ENCODE measurements at places on chromosomes 12 and 14. TPM values are rescaled to one million over a fixed set of nuclear protein-coding genes. Genes with fewer than 3 reads are reported as not detected.

DNA sequence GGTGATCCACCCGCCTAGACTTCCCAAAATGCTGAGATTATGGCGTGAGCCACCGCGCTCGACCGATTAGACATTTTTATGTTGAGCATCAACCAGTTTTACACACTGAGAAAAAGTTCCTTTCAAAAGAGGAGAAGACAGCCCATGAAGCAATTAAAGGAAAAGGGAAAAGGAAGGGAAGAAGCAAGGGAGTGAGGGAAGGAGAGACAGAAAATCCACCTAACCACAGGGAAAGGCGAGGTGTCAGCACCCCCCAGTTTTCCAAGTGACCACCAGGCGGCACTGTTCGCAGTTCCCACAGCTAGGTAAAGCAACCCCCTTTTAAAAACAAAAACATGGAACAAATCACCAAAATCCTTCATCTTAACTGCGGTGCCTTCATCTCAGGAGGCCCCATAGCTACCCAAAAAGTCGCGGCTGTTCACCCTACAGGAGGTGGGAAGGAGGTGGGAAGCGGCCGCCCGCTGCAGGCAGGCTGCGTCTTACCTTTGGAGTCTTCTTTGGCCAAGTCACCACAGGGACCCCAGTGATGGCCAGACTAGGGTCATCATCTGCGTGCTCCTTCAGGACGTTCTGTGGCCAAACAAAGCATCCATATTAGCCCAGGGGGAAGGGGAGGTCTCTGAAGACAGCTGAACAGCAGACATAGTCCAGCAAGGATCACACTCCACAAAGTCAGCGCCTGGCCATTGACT is 86.6 kb downstream of the KDM2B start:
- peak; percentile 19 for DNase-seq

PRMT5 gene
- 66.0 TPM for total RNA-seq

DNA sequence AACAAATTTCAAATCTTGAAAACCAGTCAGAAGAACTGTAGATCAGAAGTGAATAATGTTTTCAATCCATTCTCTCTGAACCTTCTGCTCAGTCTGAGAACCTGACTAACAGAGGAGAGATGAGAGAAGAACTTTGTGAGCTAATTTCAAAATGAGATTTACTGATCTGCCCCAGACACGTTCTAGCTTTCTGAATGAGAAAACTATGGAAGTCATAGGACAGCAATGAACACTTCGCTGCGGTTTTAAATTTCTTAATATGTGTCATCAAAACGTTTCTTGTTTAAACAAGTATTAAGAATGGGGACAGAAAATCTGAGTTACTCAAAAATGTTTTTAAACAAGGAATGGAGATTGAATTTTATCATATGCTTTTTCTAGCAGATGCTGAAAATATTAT is 66.6 kb upstream of the FAR2 start:
- no peak for DNase-seq

DNA sequence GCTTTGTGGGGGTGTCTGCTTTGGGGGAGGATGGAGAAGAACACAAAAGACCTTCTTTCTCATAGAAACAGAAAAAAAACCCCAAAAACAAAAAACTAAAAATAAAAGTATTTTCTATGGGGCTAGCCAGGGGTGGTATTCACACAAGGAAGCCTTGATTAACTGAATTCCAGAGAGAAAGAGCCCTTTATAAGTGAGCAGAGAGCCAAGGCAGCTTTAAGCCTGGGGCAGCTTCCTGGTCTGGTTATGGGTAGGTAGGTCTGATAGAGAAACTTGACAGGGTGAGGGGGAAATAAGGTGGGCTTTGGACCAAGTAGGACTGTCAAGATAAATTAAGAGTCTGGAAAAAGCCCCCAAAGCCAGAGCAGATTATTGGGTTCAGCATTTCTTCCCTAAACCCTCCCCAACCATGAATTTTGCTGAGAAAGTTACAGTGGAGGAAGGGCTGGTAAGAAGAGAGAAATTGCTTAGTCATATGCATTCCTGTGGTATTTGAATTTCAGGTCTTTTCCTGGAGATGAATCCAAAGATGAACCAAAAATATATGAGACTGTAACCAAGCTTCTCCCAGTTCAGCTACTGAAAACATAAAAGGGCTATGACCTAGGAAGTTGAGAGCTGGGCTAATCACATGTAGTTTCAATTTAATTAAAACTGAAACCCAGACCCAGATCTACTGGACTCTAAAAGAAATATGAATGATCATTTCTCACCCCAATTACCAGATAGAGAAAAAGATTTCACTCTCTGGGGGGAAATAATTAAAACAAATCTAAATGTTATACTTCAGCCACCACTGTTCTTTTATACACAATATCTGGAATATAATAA is 144.8 kb downstream of the TBC1D30 start:
- DNase-seq = peak; percentile 78

GPX2 gene
- total RNA-seq = not detected

- DNase-seq = no peak
Observed at GRCh38 chr12:108697905-108698304, 33.4 kb downstream of the CORO1C start.

GLT8D2 gene
- total RNA-seq = 47.1 TPM

DNA sequence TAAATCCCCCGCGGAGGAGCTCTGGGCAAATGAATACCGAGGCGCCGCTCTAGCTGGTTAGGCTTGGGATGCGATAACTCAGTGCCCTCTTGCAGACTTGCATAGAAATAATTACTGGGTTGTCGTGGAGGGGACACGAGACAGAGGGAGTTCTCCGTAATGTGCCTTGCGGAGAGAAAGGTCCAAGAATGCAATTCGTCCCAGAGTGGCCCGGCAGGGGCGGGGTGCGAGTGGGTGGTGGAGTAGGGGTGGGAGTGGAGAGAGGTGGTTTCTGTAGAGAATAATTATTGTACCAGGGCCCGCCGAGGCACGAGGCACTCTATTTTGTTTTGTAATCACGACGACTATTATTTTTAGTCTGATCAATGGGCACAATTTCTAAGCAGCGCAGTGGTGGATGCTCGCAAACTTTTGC is 2.5 kb upstream of the TBX5 start:
- no peak for DNase-seq

GRCh38 chr12:70486588-70486987 is 120.5 kb downstream of the KCNMB4 start:
- DNase-seq = no peak

MMP17 gene
- total RNA-seq = 33.1 TPM

- DNase-seq = no peak
Observed at GRCh38 chr14:101473045-101473729, 88.1 kb upstream of the DIO3 start.
